ENCODE measurements at places on chromosomes 7 and 10. TPM values are rescaled to one million over a fixed set of nuclear protein-coding genes. Genes with fewer than 3 reads are reported as not detected.

NEUROD6 gene
- not detected for total RNA-seq

HOXA13 gene
- not detected for total RNA-seq

SLC13A1 gene
- not detected for total RNA-seq

PBLD gene
- 1.8 TPM for total RNA-seq

MDFIC gene
- 15.1 TPM for total RNA-seq

CALML3 gene
- 4.7 TPM for total RNA-seq

TAS2R4 gene
- 0.31 TPM for total RNA-seq

Measured in foreskin keratinocyte (primary cell).